ENCODE measurements at places on chromosomes 1 and 21.

GRCh38 chr1:10682449-10683309 lies 113.8 kb downstream of the CASZ1 start:
- DNase-seq, result no peak

DNA sequence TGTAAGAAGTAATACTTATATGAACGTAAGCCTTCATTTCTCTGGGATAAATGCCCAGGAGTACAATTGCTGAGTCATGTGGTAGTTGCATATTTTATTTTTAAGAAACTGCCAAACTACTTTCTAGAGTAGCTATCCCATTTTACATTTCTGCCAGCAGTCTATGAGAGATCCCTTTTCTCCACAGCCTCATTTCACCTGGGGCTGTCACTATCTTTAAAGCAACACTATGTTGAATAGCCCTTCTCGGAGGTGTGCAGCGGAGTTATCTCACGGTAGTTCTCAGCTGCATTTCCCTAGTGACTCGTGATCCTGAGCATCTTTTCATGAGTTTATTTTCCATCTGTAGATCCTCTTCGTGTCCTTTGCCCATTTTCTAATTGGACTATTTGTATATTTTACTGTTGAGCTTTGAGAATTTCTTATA lies 93.4 kb downstream of the ADARB1 start:
- no peak for DNase-seq

GRCh38 chr1:22221233-22221780 lies 78.4 kb upstream of the WNT4 start:
- no peak for DNase-seq

DNA sequence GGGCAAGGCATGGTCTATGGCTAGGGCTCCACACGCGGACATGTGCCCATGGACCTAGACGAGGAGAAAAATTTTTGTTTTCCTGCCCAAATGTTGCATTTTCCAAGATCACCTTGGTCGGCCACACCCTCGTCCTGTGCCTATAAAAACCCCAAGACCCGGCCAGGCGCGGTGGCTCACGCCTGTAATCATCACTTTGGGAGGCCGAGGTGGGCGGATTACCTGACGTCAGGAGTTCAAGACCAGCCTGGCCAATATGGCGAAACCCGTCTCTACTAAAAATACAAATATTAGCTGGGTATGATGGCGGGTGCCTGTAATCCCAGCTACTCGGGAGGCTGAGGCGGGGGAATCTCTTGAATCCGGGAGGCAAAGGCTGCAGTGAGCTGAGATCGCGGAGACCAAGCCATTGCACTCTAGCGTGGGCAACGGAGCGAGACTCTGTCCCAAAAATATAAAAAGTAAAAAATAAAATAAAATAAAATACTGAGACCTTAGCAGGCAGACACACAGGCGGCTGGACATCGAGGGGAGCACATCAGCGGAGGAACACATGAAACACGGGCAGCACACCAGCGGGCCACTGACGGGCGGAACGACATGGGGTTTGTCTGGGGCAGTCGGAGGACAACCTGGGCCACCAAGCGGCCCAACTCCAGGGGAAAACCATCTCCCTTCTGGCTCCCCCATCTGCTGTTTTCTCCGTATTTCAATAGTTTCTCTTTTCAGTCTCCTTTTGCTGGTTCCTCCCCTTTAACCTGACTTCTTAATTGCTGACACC lies 60.7 kb upstream of the TBX15 start:
- DNase-seq, result no peak

DNA sequence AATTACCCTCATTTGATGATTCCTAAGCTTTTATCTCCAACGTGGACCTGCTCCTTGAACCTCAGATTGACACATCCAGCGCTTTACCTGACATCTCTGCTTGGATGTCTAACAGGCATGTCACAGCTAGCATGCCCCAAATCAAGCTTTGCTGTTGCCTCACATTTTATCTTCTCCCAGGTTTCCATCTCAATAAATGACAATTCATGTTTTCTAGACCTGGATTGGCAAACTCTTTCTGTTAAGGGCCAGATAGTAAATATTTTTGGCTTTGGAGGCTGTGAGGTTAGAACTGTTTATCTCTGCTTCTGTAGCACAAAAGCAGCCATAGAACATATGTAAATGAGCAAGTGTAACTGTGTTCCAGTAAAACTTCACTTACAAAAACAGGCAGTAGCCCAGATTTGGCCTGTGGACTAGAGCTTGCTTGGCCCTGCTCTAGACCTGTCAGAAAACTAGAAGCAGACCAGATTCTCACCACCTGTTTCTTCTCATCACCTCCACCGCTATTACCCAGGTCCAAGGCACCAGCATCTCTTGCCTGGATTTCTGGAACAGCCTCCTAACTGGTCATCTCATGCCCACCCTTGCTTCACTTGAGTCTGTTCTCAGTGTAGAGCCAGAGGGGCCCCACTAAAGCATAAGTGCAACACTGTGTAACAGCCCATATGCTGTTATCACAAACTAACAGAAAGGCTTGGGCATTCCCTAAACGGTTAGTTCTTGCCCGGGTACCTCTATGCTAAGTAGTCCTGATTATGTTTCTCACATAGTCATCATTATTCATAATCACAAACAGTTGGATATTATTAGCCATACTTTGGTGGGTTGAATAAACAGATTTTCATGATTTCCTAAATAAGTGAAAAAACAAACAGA lies 42.3 kb downstream of the UBE4B start:
- no peak for DNase-seq

DNA sequence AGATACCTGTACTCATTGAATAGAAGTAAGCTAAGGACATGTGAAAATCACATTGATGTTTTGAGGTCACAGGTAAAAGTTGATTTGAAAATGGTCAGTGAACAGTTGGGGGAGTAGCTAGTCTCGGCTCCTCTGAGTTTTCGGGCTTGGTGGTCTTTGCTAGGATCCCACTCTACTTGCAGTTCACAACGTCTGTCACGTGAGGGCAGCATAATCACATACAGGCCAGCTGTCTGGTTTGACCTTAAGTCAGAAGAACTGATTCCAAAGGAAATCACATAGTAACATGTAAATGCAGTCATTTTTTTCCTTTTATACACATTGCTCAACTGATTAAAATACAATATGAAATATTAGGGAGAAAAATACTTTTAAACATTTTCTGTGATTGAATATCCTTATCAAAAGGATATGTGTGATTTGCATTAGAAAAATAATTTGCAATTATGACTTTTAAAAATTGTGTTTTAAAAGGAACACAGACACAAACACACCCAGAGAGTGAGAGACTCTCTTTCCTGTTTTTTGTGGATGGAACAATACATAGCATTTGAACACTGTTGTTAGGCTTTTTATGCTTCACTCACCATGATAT lies 21.8 kb upstream of the PDC start:
- peak; percentile 58 for DNase-seq

GRCh38 chr21:36550761-36551160 lies 70.8 kb upstream of the CLDN14 start:
- DNase-seq, result no peak

- DNase-seq, result no peak
Observed at GRCh38 chr1:93661829-93662474, 19.7 kb downstream of the BCAR3 start.

DNA sequence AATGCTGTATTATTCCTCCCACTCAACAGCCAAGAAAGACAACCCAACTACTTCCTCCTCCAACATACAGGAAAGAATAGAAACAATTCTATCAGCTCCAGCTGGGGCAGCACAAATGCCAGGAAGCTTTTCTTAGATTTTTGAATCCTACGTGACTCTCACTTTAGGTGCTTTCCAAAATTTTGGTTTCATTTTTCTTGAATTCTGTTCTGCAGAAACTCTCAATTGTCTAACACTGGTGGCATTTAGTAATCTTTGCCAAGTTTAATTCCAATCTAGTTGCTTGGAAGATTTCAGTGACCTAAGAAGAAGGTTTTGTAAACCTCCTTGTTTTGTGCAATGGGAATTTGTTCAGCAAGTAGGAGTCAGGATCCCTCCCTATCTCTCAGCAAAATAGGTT lies 37.1 kb upstream of the DOCK7 start:
- no peak for DNase-seq

- DNase-seq, result no peak
Observed at GRCh38 chr21:41425588-41425953, 468 bp upstream of the MX1 start.

DNA sequence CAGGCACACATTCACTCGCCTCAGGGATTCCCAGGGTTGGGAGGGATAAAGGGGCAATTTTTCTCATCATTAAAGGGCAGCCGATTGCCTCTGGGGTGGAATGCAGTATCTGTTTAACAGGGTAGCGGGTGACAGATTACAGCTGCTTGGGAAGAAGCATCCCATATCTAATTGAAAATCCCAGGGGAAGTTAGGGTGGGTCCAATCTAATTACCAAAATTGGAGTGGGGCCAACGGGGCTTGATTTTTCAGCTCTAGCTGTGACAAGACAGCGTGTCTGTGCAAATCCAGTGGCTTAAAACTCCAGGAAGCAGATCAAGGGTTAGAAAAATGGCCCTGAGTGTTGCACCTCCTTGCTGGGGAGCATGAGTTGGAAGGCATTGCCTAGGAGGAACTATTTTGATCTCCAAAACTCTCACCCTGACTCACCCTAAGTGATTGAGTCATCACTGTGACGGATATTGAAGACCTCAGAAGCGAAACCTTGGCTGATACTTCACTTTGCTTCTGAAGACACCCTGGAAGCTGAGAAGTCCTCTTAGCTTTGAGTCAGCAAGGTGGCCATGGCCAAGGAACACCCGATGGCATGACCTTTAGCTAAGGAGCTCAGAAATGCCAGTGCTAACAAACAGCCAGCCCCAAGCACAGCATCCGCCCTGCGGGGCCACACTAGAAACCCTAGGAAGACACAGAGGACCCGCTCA lies 46.0 kb downstream of the GRHL3 start:
- peak; percentile 92 for DNase-seq

GRCh38 chr21:35366394-35367080 lies 317.4 kb upstream of the RUNX1 start:
- DNase-seq, result no peak

DNA sequence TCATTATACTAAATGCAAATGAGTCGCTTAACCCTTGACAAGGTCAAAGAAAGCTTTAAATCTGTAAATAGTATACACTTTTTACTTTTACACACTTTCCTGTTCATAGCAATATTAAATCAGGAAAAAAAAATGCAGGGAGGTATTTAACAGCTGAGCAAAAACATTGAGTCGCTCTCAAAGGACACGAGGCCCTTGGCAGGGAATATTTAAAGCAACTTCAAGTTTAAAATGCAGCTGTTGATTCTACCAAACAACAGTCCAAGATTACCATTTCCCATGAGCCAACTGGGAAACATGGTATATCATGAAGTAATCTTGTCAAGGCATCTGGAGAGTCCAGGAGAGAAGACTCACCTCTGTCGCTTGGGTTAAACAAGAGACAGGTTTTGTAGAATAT lies 62.7 kb downstream of the CAPN2 start:
- DNase-seq, result no peak

- DNase-seq, result no peak
Observed at GRCh38 chr1:70909262-70909822, 138.3 kb downstream of the PTGER3 start.

- DNase-seq, result peak; percentile 69
Observed at GRCh38 chr1:172870901-172871606, 179.7 kb downstream of the TNFSF18 start.

DNA sequence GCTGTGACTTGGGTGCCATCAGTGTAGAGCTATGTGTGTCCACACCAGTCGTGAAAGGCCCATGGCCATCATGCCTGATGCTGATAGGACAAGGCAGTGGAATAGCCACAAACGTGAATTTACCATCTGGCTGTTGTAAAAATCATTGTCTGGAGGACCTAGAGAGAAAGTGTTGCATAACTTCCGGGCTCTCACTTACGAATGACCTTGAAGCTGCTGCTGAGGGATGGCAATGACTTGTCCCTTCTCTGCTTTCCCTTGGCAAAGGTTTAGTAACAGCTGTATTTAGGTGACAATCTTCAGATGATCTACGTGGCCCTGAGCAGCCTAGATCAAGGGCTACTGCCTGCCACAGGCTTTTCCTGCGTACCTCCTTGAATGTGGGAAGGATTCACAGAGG lies 5.8 kb downstream of the ATP1B1 start:
- no peak for DNase-seq

DNA sequence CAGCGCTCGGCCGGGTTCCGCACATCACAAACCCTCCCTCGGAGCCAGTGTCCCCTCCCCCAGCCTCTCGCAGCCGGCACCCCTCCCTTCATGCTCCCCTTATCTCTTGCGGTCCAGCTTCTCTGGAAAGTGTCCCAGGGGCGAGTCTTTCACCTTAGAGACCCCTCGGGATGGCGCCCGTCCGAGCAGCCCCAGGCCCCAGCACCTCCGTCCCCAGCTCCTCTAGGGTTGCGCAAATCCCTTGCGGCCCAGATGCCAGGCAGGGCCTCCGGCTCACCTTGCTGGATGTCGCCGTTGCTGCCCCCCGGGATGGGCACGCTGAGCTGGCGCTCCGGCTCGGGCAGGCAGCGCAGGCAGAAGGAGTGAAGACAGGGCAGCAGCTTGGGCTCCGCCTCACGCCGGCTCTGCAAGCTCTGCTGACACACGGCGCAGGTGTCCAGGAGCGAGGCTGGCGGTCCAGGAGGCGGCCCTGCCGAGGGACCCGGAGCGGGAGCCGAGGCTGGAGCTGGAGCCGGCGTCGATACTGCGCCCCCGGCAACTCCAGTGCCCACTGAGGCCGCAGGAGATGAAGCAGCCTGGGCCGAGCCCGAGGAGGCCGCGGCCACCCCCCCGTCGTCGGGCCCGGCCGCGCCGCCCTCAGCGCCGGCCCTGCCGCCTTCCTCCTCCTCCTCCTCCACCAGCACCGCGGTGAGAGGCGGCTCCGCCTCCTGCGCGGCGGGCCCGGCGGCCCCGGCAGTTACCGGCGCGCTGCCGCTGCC lies 550 bp downstream of the TRIM33 start:
- DNase-seq, result peak; percentile 53

DNA sequence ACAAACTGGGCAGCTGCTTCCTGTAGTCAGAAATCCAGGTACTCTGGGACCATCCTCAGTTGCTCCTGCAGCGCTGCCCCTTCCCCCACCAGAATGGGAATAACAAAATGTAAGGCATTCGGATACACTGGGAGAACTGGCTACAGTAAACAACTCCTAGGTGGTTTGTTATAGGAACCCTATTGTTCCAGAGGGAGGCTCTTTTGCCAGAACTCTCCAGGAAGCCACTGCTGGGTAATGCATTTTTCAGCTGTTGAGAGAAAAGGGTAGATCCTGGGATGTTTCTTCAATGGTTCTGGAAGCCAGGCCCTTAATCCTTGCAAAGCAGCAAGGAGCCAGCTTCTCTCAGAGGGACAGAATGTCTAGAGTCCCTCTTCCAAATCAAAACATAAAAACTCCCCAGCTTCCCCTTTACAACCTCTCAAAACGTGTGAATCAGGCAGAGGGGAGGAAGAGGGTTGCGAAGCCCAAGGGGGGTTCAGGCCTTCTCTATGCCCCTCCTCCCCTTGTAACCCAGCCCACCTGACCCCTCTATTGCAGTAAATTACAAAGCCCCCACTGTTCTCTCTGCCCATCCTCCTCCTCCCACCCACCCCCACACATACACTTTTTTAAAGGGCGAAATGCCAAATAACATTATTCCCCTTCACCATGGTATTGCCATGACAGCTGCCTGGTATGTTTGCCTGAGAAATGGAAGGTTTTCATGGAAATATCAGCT lies 29.1 kb downstream of the PLPP3 start:
- no peak for DNase-seq

DNA sequence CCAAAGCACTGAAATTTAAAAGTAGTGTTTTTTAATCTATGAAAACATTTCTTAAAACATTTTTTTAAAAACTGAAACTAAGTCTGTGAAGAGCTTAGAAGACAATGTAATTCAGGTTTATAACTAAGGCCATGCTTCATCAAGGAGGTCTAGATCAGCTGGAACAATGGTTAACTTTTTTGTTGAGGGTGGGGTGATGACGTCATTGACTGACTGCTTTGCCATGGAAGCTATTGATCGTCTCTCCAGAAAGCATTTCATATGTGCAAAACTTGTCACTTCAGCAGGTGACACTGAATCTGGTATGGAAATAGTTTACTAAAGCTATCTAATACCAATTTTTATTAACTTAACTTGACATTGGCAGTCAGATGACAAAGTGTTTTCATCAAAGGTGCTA lies 21.0 kb downstream of the RAVER2 start:
- no peak for DNase-seq
